ENCODE measurements at places on chromosomes 1 and 21.

- no peak for DNase-seq
These were observed 126.9 kb downstream of the FAF1 start for GRCh38 chr1:50833216-50833615.

DNA sequence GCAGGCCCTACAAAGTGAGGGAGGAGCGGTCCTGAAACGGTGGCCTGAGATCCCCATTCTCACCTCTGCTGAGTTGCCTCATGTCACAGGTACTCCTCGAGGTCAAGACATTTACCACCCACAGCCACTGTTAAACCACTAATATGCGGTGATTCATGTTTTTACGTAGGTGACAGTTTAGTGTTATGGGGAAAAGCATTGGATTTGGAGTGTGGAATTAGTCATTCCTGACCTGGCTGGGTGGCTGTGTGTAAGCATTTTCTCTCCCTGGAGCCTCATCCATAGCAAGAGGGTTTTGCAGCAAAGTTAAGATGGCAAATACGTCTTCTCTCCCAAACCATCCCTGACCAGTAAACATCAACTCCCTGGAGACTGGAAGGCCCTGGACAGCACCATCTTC is 57.8 kb upstream of the KCNJ6 start:
- no peak for DNase-seq

DNA sequence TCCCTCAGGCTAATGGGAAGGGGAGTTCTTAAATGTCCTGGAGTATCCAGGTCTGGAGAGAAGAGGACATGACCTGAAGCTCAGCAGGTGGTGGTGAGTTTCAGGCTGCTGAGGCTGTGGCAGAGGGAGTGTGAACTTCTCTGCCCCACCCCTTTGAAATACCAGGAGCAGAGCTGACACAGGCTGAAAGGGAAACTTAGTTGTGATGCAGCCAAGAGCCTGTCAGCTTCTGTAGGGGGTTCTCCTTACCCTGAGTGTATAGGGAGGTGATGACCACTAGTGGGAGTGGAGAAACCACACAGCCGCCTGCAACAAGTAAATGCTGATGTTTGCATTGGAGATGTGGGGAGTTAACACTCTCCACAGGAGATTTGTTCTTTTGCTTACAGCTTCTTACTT is 152.3 kb downstream of the FCRL5 start:
- no peak for DNase-seq

- DNase-seq = no peak
These were observed 8.5 kb downstream of the AGT start for GRCh38 chr1:230705289-230706019.

- no peak for DNase-seq
These were observed 45.9 kb upstream of the TNFSF4 start for GRCh38 chr1:173253046-173253445.

GRCh38 chr1:71638081-71638766 is 557.4 kb upstream of the ZRANB2 start:
- no peak for DNase-seq

DNA sequence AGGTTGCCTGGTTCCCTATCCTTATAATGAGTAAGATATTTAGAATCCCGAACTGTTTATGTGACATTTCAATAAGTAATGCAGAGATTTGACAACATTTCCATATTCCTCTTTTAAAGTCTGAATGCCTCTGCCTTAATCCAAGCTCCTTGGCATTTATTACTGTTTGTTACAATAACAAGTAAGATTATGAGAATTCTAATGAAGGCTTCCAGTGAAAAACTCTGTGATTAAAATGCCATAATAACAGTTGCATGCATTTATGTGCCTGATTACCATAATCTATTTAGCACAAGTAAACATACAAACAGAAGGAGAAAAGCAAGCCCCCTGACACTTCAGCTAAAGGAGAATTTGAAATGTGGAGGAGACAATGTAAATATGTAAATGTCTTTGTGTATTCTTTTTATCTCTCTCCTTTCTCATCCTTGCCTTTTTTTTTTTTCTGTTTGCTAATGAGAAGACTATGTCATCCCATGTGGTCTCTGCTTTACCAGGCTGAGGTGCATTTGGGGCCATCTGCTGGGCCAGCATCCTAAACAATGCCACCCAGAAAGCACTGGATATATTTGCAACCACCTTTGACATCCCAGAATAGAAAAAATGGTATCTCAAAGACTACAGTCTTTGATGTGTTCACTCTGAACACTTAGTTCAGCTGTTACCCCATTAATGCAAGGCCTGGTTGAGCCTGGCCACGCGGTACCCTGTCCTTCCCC is 17.2 kb upstream of the OLIG2 start:
- no peak for DNase-seq

DNA sequence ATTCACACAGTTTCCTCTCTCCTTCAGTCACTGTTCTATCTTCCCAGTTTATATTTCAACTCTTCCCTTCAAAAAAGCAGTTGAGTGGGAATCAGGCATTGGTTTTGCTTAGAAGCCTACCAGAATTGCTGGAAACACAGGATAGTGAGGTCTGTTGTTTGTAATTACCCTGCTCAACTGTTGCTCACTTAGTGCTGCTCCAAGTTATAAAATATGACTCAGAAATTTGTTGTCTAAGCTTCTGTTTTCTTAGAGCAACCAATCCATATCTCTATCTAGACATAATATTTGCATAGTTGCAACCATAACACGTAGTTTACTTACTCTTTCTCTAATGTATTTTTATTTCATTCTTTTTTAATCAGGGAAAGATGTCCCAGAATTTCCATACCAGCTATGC is 87.9 kb downstream of the MACF1 start:
- no peak for DNase-seq

- DNase-seq = no peak
These were observed 291.1 kb downstream of the PCP4 start for GRCh38 chr21:40158366-40158765.

DNA sequence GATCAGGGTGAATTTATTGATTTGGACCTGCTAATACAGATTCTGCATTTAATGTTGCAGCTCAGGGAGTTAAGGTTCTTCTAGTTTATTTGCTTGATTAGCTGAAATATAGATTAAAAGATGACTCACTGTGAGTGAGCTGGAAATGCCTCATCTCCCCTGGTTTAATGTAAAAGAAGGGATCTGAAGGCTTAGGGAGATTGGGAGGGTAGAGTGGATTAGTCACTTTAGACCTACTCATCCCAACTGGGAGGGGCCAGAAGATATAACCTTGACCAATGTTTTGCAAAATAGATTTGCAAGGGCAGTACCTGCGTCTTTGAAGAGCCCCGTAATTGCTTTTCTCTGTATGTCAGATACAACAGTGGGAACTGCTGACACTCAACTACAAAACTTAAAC is 922.8 kb upstream of the ADGRL4 start:
- no peak for DNase-seq

GRCh38 chr1:229370601-229371021 is 27.8 kb upstream of the CCSAP start:
- no peak for DNase-seq

- peak; percentile 39 for DNase-seq
These were observed 7.5 kb upstream of the PARK7 start for GRCh38 chr1:7953850-7954609.

GRCh38 chr1:89657886-89658285 is 25.0 kb downstream of the LRRC8C start:
- no peak for DNase-seq

DNA sequence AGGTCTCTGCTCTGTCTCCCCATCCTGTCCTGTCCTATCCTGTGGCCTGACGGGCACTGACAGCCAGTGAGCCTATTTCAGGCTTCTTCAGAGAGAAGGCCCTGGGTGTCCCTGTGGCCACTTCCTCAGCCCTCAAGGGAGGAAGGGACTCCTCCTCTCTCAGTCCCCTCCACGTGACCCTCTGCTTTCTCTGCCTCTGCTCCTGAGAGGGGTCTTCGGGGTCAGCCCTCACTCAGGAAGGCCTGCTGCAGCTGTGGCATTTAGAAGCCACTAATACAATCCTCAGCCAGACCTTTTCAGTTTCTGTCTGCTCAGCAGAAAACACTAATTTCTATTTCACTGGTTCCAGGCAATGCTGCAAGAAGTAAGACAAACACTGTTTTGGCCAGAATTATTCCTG is 43.6 kb upstream of the ETV3 start:
- no peak for DNase-seq

- no peak for DNase-seq
These were observed 9.0 kb downstream of the TRAPPC10 start for GRCh38 chr21:44021064-44021463.

GRCh38 chr1:115193046-115193828 is 103.9 kb upstream of the TSPAN2 start:
- no peak for DNase-seq

GRCh38 chr1:228846952-228847351 is 111.7 kb downstream of the RHOU start:
- no peak for DNase-seq

- DNase-seq = no peak
These were observed 14.7 kb upstream of the SSX2IP start for GRCh38 chr1:84704872-84705417.

DNA sequence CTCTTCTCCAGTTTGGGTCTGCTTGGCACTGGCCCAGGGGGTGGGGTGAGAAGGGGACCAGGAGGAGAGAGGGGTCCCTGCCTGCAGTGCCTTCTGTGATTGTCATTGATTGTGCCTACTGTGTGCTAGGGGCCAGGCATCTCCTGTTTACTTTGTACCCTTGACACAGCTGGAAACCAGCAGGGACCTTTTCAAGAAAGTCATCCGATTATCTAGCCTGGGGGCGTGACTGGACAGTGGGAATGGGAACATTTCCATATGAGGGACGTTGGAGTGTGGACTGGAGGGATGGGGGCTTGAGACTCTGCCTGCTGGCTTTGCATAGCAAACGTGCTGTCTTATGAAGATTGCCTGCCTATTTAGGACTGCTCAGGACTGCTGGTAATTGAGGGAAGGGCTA is 19.8 kb upstream of the DMBX1 start:
- DNase-seq = no peak

- no peak for DNase-seq
These were observed 123.6 kb upstream of the SPATA6 start for GRCh38 chr1:48595613-48596012.

DNA sequence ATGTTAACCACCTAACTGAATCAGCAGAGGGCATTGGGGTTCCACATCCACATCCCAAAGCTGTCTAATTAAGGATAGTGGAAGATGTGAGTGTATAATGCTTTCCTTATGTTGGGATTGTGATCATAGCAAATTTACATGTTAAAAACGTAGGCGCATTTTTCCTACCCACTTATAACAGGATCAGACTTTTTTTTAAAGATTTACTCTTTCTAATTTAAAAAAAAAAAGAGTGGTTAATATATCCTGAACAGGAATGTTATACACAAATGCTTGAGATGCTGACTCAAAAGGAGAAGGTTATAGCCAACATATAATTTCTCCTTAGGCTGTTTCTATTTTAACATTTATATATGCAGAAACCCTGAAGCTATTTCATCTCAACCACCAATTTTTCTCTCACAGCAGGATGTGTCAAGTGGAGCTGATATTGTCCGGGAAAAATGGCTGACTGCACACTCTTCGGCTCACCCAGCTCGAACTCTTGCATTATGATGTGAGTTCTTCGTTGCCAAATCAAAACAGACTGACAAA is 40.3 kb downstream of the RGS5 start:
- DNase-seq = no peak

- no peak for DNase-seq
These were observed 24.4 kb upstream of the CLDN14 start for GRCh38 chr21:36504067-36505058.

DNA sequence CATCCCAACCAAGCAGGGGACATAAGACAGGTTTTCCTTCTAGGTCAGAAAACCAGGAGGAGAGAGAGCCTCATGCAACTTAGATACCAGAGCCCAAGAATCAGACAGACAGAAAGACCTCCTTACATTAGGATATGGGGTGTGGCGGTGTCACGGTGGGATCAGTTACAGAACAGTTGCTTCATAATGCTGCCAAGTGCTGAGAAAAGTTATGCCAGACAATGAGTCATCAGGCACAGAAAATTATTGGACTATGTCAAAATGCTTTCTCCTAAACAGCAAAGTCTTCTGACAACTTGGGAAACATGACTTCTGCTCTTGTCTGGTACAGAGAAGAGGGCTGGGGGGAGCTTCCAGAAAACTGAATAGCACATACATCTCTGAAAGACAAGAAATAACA is 1120.2 kb upstream of the TMPRSS15 start:
- DNase-seq = no peak

GRCh38 chr1:185648858-185649589 is 85.2 kb upstream of the HMCN1 start:
- no peak for DNase-seq

DNA sequence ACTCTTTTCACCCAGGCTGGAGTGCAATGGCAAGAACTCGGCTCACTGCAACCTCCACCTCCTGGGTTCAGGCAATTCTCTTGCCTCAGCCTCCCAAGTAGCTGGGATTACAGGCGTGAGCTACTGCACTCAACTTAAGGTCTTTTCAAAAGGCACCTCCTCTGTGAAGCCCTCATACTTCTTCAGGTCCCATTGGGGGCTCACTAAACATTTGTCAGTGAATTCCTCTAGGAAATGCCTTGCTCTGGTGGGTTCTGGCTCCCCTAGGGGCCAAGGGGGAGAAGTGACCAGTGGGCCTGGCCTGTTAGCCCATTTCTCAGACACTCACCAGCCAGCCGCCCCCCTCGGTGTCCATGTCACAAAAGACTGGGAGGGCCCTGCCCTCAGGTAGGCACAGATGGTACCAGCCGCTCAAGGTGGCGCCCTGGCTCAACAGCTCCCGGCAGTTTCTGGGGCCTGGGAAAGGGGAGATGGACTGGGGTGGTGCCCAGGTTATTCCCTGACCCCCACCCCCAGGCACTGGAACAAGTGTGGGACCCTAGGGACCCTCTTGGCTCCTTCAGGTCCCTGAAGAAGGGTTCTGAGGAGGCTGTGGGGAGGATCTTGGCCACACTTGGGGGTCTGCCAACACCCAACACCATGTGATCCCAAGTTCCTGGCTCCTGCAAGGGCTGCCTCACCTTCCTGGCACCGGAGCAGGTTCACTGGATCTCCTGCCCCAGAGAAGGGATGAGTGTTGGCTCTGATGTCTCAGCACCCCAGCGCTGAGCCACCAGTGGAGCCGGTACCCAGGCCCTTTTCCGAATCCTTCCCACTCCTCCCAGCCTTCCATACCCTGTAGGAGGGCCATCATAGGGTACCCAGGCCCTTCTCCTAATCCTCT is 1.6 kb downstream of the FCN3 start:
- no peak for DNase-seq

Data from T-helper 17 cell (primary cell).